ENCODE measurements at places on chromosomes 11 and 22.

DNA sequence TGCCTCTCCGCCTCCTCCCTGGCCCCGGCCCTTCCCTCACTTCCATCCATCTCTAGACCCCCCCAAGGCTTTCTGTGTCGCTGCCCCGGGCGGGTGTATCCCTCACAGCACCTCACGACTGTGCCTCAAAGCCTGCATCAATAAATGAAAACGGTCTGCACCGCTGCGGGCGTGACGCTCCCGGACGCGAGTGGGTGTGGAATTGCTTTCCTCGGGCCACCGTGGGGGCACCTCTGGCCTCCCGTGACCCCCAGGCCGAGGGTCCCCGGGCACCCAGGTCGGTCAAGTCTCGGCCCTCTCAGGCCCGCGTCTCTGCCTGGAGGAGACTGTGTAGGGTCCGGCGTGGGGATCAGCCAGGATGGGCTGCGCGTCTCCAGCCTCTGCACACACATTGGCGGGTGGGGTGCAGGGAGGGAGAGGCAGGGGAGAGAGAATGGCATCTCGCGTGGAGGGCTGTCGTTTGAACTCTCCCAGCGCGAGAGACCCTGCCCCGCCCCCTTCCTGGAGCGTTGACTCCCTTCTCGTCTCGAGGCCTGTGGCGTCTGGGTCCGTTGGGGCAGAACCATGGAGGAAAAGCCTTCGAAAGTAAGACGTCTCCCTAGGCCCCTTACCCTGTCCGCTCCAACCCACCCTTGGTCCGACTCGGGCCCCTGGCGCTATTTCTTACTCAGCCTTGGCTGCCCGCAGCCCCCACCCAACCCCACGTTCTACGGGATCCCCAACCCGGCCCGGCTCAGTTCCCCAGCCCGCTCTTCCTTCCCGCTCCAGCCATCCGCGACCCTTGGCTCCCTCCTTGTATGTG is at the start of gene CATSPERZ:
Gene CATSPERZ, plus strand, starts transcription at position 512 of the 802 bp plus-strand sequence. Its CDS starts 53 bp downstream, at position 565.
- no peak for DNase-seq

DNA sequence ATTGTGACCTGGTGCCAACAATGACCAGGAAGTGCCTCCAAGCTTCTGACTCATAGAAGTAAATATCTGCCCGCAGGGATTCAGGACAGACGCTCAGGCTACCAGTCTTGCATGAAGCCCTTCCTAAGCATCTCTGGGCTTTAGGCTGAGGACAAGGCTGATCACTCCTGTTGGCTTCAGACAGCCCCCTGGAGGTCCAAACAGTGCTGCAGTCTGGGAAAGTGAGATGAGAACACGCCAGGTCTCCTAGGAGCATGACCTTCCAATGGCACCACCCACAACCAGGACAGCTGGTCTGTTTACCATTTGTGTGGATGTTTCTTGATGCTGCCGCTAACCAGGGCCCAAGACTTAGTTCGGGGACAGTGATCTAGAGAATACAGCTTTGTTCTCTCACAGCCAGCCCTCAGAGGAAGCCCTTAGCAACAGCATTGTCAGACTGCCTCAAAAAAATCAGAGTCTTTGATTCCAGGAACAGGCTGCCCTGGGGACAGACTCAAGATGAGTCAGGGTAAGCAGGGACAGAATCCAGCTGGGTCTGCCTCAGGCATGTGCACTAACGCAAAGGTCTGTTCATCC is 111.2 kb downstream of the ZNF280B start:
- no peak for DNase-seq

- no peak for DNase-seq
Observed at GRCh38 chr11:6545917-6546605, 49.0 kb downstream of the DNHD1 start.

- no peak for DNase-seq
Observed at GRCh38 chr11:14411818-14412217, 52.8 kb upstream of the RRAS2 start.

- DNase-seq: no peak
Observed at GRCh38 chr11:70876685-70877084, 375.7 kb downstream of the SHANK2 start.

GRCh38 chr11:61359516-61359915 is 2.2 kb downstream of the CYB561A3 start:
- DNase-seq: no peak

GRCh38 chr22:46848197-46848596 is 85.7 kb downstream of the TBC1D22A start:
- DNase-seq: no peak

- no peak for DNase-seq
Observed at GRCh38 chr11:113538451-113539412, 63.5 kb upstream of the DRD2 start.

DNA sequence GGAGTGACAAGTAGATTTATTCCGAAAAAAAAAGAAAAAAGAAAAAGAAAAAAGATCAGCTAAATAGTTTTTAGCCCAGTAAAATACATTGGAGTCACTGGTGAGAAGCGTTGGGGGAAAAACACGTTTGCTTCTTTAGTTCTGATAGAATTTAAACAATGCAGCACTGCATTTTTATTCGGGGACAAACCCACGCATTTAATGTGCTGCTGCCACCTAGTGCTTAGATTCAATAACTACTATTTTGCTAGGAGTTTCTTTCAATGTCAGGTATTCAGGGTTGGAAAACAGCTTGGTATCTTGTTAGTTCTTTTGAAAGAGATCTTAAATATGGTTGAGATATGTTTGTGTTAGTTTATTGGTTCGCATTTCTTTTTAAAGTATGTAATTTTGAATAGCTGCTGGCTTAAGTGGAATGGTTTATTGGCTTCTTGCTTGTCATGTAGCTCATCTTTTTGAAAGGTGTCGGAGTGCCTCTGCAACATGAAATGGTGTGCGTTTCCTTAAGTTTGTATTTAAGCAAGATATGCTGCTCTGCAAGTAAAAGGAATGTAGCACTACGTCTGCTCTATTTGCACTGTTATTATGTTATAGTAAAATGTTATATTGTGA is 41.9 kb downstream of the SVIP start:
- DNase-seq: no peak

DNA sequence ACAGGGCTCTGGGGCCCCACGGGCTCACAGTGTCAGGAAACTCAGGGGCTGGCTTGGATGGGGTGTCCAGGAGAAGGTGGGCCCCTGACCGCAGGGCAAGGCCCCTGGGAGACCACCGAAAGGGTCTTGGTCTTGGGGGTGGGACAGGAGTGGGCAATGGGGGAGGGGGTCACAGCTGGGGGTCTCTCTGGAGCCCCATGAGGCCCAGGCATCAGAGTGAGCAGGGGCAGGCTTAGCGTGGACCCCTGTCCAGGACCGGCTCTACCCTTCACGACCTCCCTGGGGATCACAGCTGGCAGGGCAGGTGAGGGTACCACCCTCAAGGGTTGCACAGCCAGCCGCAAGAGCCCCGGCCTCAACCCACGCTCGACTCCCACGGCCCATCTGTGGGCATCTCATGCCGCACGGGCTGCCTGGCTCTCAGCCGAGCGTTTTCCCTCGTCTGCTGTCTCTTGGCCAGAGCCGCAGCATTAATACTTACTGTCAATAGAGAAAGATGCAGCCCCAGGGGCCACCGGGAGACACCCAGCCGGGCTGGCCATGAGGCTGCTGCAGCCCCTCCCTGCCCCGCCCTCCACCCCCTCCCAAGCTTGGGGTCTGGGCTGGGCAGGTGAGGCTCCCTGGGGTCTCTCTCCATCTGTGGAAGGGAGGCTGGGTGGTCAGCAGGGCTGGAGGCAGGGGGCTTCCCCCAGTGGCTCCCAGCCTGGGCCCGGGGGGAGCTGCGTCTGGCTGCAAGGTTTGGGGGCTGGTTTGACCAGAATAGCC is 662 bp downstream of the MUC5B start:
- no peak for DNase-seq

DNA sequence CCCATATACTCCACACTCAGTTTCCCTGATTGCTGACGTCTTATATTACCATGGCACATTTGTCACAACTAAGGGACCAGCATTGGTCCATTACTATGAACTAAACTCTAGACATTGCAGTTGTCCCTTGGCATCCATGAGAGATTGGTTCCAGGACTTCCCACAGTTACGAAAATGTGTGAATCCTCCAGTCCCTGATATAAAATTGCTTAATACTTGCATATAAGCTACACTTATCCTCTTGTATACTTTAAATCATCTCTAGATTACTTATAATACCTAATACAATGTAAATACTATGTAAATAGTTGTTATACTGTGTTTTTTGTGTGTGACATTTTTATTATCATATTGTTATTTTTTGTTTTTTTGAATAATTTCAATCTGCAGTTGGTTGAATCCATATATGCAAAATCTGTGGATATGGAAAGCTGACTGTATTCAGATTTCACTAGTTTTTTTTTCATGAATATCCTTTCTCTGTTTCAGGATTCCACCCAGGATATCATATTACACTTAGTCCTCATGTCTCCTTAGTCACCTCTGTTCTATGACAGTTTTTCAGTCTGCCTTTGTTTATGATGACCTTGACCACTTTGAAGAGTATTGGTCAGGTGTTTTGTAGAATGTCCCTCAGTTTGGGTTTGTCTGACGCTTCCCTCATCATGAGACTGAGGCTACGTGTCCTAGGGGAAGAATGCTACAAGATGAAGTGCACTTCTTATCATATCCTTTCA is 55.3 kb downstream of the INSC start:
- no peak for DNase-seq

- DNase-seq: no peak
Observed at GRCh38 chr22:30186041-30186440, 60.5 kb downstream of the LIF start.

- no peak for DNase-seq
Observed at GRCh38 chr11:74138021-74138420, 32.8 kb downstream of the C2CD3 start.

- no peak for DNase-seq
Observed at GRCh38 chr11:75524665-75525432, 892 bp downstream of the GDPD5 start.

DNA sequence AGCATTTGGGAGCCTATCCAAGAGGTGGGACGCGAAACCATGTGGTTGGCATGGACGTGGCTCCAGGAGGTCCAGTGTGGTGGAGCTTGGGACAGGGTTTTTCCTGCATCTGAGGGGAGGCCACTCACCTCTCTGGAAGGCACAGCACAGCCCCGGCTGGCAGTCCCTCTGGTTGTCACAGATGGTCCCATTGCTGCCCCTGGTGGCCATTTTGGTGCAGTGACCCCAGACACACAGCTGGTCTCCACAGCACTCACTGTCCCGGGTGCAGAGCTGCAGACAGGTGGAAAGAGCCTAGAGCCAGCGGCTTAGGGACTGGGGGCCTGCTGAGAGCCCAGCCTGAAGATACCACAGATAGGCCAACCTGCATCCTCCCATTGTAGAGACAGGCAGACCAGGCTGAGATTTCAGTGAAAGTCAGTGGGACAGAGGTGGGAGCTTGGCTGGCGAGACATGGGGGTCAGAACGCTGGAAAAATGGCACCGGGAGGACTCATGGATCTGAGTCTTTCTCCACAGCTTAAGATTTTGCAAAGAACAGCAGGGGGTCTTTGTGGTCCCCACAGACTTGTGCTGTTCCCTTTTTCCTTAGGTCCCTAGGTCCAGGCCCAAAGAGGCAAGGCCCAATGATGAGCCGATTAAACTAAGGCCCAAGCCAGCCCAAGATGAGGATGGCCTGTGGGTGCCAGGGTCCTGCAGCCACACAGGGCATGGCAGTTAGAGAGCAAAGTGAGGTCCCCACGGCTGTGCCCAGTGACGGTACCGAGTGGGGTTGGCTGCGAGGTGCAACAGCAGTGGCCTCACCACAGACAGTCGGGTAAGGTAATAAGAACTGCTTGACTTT is 41.4 kb downstream of the DKK3 start:
- DNase-seq: peak; percentile 87

GRCh38 chr11:15829312-15829711 is 527.0 kb downstream of the SOX6 start:
- DNase-seq: no peak

DNA sequence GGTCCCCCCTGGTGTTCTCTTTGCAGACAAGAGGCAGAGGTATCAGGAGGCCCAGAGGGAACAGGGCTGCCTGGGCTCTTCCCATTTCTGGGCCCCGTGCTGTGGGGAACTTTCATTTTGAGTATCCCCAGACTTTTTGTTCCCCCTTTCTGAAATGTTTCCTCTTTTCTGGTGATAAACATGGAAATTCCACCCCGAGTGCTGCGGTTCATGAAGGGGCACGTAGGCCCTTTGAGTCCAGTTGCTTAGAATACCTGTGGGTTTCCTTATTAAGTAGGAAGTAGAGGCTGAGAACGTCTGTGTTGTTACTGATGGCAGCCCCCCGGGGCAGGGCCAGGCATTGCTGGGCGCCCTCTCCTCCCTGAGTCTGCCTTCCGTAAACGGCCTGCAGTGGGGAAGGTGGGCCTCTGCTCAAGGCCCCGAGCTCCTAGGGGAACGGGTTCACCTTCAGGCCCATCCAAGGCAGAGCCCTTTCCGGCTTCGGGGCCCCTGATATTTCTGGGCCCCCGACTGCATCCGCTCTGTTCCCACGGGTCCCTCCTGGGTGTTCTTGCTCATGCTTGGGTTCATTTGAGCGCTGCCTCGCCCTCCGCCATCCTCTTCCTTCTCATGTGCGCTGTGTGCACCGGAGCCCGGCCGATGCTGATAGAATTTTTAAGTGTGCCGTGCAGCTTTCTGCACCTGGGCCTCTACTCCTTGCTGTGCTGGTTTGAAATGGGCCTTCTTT is 12.0 kb downstream of the TBC1D22A start:
- DNase-seq: no peak

DNA sequence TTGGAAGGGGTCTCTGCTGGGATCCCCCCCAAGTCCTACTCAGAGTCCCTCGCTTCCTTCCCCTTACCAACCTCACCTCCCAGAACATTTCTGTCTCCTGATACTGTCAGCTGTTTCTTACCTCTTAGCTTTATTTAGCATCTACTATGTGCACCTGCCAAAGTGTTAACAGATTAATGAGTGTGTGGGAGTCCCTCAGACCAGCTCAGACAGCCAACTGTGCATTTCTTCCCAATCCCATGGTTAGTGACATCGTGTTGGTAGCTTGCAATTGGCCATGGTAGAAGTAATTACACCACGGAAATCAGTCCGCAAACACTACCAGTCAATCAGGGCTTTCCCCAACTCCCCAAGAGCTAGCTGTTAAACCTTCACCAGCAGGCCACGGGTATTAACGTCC is 150.6 kb downstream of the DSCAML1 start:
- DNase-seq: no peak

DNA sequence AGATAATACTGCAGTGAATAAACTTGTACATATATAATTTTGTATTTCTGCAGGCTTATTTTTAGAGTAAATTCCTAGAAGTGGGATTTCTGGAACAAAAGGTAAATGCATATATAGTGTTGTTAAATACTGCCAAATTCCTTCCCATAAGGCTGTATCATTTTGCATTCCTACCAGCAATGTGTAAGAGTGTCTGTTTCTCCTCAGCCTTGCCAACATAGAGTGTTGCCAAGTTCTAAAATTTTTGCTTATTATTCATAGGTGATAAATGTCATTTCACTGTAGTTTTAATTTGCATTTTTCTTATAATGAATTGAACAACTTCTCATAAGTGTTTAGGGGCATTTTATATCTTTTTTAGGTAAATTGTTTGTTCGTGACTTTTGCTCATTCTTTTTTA is 174.2 kb upstream of the ZBED5 start:
- DNase-seq: no peak
